ENCODE measurements at places on chromosomes 2 and 18. TPM values are rescaled to one million over a fixed set of nuclear protein-coding genes. Genes with fewer than 3 reads are reported as not detected.

GRCh38 chr18:64714086-64714485 lies 565.2 kb upstream of the LINC00305 start:
- DNase-seq: no peak

- no peak for DNase-seq
Observed at GRCh38 chr18:24485681-24486080, 25.2 kb downstream of the HRH4 start.

- DNase-seq: no peak
Observed at GRCh38 chr2:20666005-20666303, 990 bp upstream of the GDF7 start.

GRCh38 chr2:40360652-40361051 lies 91.2 kb downstream of the SLC8A1 start:
- no peak for DNase-seq

The AQP12B gene
- 7.9 TPM for total RNA-seq

Data from colonic mucosa (tissue), 4 donors.